ENCODE measurements at places on chromosomes 11 and 22. TPM values are rescaled to one million over a fixed set of nuclear protein-coding genes. Genes with fewer than 3 reads are reported as not detected.

SCGB1D2 gene
- not detected for total RNA-seq

DNA sequence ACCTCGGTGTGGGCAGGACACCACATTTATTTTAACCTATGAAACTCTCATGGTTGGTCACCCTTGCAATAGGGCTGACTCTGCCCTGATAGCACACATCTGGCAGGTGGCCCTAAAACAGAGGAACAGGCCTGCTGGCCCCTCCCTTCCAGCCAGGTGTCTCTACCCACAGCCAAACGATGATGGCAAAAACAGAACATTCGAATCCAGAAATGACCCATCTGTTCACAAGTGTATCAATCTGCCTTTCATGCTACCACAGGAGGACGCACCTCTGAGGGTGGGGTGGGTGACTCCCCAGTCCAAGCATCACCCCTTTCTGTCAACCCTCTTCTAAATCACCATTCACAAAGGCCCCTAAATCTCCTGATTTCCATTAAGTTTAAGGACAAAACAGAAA lies 118.1 kb downstream of the ETS1 start:
- H3K27ac ChIP-seq = peak overlapping the region; percentile 57
- H3K4me3 ChIP-seq = no peak overlapping the region
- no peak for DNase-seq
- peaks cover 27% of the 10 kb centered on the region for H3K4me1 ChIP-seq
- H3K36me3 ChIP-seq = peaks cover 4% of the 10 kb centered on the region
- peaks cover 6% of the 10 kb centered on the region for H3K27me3 ChIP-seq

- no peak overlapping the region for H3K27ac ChIP-seq
- DNase-seq = no peak
- H3K36me3 ChIP-seq = no peaks in the 10 kb centered on the region
- no peak overlapping the region for H3K4me3 ChIP-seq
Observed at GRCh38 chr11:108931168-108931567, 266.3 kb downstream of the DDX10 start.

- no peak overlapping the region for H3K4me3 ChIP-seq
- H3K27me3 ChIP-seq = peaks cover 19% of the 10 kb centered on the region
- H3K27ac ChIP-seq = no peak overlapping the region
Observed at GRCh38 chr11:60059052-60059451, 2.6 kb downstream of the MS4A3 start.

DNA sequence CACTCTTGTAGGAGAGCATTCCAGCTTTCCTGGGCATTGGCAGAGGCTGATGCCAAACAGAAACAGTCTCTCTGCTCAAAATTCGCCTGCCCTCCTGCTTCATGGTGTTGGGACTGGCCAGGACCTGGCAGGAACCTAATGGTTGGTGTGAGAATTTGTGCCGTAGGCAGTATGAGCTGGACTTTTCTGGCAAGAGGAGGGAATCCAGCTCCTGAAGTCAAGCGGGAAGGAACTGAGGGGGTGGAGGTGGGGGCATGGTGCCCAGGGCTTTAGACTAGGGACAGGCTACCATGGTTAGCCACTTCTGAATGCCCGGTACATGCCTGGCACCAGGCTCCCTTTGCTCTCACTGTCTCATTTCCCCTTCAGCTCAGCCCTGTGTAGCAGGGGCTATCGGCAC lies 6.9 kb upstream of the TOMM22 start:
- peaks cover 12% of the 10 kb centered on the region for H3K36me3 ChIP-seq
- no peak overlapping the region for H3K27ac ChIP-seq
- no peaks in the 10 kb centered on the region for H3K4me1 ChIP-seq
- H3K4me3 ChIP-seq = no peak overlapping the region

GRCh38 chr11:34232807-34233206 lies 125.0 kb downstream of the ABTB2 start:
- H3K27ac ChIP-seq = no peak overlapping the region
- no peak overlapping the region for H3K4me3 ChIP-seq
- H3K36me3 ChIP-seq = no peaks in the 10 kb centered on the region
- no peak for DNase-seq

PTGDR2 gene
- total RNA-seq = 0.32 TPM

DNA sequence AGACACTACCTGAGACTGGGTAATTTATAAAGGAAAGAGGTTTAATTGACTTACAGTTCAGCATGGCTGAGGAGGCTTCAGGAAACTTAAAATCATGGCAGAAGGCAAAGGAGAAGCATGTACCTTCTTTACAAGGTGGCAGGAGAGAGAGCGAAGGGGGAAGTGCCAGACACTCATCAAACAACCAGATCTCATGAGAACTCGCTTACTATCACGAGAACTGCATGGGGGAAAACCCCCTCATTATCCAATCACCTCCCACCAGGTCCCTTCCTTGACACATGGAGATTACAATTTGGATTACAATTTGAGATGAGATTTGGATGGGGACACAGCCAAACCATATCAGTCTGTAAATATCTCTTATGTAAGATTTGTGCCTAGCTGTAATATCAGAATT lies 50.9 kb upstream of the ATXN10 start:
- H3K4me1 ChIP-seq = no peaks in the 10 kb centered on the region
- no peak overlapping the region for H3K27ac ChIP-seq
- H3K36me3 ChIP-seq = peaks cover 2% of the 10 kb centered on the region
- no peak for DNase-seq
- no peak overlapping the region for H3K4me3 ChIP-seq
- H3K27me3 ChIP-seq = peaks cover 3% of the 10 kb centered on the region

DNA sequence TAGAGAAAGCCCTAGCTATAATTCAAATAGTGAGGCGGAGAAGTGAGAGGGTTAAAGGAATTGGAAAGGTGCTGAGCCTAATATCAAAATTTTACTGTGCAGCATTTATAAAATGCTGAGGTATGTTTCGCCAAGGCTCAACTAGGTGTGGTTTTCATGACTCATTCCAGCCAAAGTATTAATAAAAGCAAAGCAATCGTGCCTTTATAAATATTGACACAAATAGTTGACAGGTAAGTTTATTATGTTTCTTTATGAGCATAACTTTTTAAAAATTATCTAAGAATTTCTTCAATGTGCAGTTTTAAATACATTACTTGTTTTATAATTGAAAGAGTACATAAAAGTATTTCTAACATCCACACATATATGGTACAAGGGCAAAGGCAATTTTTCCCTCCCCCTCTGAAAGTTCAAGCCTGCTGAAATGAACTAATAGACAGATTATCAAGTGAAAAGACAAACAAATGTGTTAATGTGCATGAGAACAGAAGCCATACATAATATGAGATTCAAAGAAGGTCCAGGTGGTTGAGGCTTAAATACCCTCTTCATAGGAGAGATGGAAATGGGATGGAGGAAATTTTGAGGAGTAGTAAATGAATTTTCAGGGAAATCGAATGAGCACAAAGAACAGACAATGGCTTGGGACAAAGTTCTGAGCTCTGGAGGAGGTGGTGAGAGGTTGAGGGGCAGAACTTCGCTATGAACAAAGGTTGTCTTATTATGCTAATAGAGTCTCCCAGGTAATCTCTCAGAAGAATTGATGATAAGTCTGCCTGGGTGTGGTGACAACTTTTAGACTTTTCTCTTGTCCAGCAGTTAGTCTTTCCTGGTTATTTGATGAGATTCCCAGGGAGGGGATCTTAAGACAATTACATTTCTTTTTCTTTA lies 326.5 kb downstream of the BUD13 start:
- peaks cover 3% of the 10 kb centered on the region for H3K36me3 ChIP-seq
- no peak for DNase-seq
- H3K4me1 ChIP-seq = peaks cover 17% of the 10 kb centered on the region
- H3K27ac ChIP-seq = no peak overlapping the region
- no peak overlapping the region for H3K4me3 ChIP-seq
- peaks cover 11% of the 10 kb centered on the region for H3K27me3 ChIP-seq

EPS8L2 gene
- total RNA-seq = 2.6 TPM

DNA sequence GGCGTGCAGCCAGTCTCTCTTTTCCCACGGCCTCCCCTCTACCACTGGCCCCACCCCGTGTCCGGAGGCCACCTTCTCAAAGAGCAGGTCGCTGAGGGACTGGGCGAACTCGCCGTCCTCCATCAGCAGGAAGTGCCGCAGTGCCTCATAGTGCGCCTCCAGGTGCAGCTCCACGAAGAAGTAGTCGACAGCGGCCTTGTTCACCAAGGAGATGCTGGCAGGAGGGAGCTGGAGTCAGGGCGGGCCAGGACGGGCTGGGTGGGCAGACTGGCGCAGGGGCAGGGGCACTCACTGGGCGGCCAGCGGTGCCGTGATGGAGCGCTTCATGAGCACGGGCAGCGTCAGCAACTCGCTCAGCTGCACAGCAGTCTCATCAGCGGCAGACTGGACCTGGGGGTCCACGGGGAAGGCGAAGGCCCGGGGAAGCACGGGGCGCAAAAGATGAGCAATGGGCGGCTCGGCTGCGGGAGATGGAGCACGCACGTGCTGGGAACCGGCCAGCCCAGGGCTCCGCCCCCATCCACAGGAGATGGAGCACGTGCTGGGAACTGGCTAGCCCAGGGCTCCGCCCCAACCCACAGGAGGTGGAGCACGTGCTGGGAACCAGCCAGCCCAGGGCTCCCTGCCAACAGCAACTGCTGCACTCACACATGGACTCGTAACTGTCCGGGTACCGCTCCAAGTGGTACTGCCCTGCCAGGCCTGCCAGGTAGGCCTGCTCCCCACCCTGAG lies 18.4 kb downstream of the SELENOO start:
- H3K36me3 ChIP-seq = peaks cover 10% of the 10 kb centered on the region
- H3K27me3 ChIP-seq = no peaks in the 10 kb centered on the region
- H3K27ac ChIP-seq = no peak overlapping the region

DNA sequence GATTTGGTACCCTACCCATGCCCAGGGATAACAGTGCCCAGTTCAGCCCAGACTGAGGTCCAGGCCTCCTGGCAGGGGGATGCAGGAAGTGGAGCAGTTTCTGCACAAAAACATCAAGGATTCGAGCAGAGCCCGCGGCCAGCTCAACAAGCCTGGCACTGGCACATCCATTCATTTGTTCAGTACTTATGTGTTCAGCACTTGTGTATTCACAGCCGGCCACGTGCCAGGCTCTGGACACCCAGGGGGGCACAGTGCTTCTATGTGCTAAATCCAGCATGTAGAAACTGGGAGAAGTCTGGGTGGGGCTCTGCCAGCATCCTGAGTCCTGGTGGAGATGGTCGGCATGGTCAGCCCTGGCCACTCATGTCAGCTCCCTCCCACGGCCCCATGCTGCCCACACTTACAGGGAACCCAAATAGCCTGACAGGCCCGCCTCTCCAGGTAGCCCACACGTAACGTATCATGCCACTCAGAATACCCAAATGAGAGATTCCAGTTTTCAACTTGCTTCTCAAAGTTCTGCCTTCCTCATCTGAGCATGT lies 28.5 kb downstream of the LINC01488 start:
- H3K36me3 ChIP-seq = no peaks in the 10 kb centered on the region
- no peak for DNase-seq
- no peak overlapping the region for H3K27ac ChIP-seq
- peaks cover 15% of the 10 kb centered on the region for H3K4me1 ChIP-seq

DNA sequence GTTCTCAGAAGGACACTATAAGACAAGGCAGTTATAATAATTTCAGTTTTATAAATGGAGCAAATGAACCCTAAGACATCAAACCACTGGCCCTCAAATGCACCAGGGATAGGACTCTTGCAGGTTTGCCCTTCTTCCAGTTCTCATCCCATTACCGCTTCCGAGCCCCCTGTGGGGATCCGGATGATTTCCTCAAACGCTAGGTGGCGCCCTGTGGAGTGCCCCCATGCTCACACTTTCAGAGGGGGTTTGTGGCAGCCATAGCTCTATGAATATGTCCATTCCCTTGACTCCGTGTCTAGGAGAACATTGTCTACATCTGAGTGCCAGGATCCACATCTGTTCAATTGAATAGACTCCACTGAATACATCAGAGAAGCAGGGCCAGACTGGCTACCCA lies 816.3 kb downstream of the NTM start:
- H3K27ac ChIP-seq = no peak overlapping the region
- peaks cover 4% of the 10 kb centered on the region for H3K27me3 ChIP-seq
- H3K36me3 ChIP-seq = no peaks in the 10 kb centered on the region
- H3K4me1 ChIP-seq = no peaks in the 10 kb centered on the region
- peak; percentile 6 for DNase-seq

UQCC3 gene
- 15.0 TPM for total RNA-seq

DNA sequence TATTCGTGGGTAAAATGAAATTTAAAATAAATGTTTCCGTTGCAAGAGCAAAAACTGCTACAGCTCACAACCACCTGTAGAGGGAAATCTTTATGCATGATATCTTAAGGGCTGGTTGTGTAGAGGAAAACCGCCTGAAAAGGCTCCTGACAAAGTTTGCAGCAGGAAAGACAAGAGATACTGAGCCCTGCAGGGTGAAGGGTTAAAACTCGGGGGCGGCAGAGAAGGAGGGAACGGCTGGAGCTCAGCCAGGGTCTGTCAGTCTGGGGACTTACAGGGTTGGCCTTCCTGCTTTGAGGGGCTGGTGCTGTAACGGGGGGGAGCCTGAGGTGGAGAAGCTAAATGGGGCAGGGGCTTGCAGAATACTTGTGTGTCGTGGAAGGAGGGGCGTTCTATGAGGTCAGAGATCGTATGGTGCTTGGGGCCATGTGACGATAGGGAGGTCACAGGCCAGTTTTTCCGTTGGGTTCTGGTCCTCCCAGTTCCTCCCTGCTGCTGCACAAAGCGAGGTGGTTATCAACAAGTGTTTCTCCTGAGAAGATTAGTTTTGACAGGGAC lies 122.9 kb upstream of the HSD17B12 start:
- peak overlapping the region; percentile 86 for H3K27ac ChIP-seq
- H3K4me3 ChIP-seq = peak overlapping the region; percentile 90
- H3K36me3 ChIP-seq = peaks cover 5% of the 10 kb centered on the region
- peak; percentile 50 for DNase-seq

POLD4 gene
- 7.1 TPM for total RNA-seq

NCAM1 gene
- 76.7 TPM for total RNA-seq

HIC2 gene
- total RNA-seq = 44.3 TPM

RAB39A gene
- 10.8 TPM for total RNA-seq

APOL6 gene
- total RNA-seq = 0.02 TPM

DNA sequence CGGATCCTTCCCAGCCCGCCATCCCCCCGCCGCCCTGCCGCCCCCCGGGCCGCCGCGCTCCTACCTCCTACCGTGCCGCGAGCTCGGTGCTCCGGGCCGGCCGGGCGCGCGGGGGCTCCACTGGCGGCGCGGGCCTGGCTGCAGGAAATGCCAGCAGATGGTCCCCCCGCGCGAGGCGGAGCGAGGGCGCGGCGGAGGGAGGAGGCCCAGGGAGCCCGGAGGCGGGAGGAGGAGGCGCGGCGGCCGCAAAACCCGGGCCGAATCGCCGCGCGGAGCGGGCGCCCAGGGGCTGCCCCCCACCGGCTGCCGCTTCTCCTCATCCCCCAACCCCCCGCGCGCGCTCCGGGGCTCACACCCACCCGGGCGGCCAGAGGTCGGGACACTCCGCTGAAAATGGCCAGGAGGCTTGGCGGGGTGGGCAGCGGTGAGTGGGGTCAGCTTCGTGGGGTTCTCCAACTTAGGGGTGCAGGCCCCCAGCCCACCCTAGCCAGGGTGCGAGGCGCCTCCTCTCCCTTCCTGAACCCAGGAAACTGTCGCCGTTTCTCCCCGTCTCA lies at the start of gene OSBPL5:
TSS of gene OSBPL5 (minus strand) at position 159 of the 554 bp plus-strand sequence. CDS start 36,162 bp downstream, outside the sequence.
- H3K4me1 ChIP-seq = peaks cover 48% of the 10 kb centered on the region
- DNase-seq = peak; percentile 59
- no peaks in the 10 kb centered on the region for H3K36me3 ChIP-seq
- peak within 1 kb of the TSS; percentile 93 for H3K4me3 ChIP-seq
- peaks cover 11% of the 10 kb centered on the region for H3K27me3 ChIP-seq

- no peak overlapping the region for H3K4me3 ChIP-seq
- peaks cover 47% of the 10 kb centered on the region for H3K27me3 ChIP-seq
- H3K27ac ChIP-seq = no peak overlapping the region
Observed at GRCh38 chr22:42724062-42724461, 3.4 kb upstream of the A4GALT start.

TMEM191B gene
- total RNA-seq = 1.0 TPM

LRRN4CL gene
- total RNA-seq = 1.6 TPM

GRCh38 chr11:126113012-126113411 lies 50.3 kb upstream of the CDON start:
- peaks cover 22% of the 10 kb centered on the region for H3K27me3 ChIP-seq
- H3K27ac ChIP-seq = peak overlapping the region; percentile 19
- no peaks in the 10 kb centered on the region for H3K36me3 ChIP-seq
